ENCODE measurements at places on chromosomes 5 and 9.
A peak's percentile ranks its signal among the peaks of the same experiment; 100 is the strongest.

DNA sequence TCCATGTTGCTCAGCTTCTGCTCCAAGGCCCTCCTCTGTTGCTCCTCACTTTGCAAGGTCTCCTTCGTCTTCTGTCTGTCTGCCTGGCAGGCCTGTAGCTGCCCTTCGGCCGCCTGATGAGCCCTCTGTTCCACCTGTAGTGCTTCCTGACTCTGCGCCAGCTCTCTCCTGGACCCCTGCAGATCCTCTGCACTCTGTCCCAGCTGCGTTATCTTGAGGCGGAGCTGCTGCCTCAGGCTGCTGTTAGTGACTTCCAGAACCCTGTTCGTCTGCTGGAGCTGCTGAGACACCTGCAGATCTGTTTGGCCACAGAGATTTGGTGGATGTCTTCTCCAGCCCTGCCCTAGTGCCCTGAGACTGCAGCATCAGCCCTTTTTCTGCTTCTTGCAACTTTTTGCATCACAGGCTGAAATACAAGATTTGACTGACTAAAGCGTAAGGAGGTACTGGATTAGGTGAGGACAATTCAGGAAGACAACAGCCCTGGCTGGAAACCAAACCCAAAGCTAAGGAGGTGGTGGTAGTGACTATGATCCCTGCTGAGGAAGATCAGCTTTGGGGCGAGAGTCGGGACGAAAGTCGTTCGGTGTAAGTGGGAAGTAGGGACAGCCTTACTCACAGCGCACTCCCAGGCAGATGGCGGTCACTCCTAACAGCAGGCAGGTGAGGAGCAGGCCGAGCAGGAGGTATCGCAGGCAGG lies 2.1 kb downstream of the CD72 start:
- DNase-seq = no peak

- DNase-seq = no peak
Observed at GRCh38 chr5:171706736-171707441, 78.7 kb upstream of the SMIM23 start.

- no peak for DNase-seq
Observed at GRCh38 chr5:32138839-32139493, 35.2 kb downstream of the GOLPH3 start.

GRCh38 chr9:117435630-117436261 lies 20.9 kb upstream of the ASTN2 start:
- DNase-seq = no peak

DNA sequence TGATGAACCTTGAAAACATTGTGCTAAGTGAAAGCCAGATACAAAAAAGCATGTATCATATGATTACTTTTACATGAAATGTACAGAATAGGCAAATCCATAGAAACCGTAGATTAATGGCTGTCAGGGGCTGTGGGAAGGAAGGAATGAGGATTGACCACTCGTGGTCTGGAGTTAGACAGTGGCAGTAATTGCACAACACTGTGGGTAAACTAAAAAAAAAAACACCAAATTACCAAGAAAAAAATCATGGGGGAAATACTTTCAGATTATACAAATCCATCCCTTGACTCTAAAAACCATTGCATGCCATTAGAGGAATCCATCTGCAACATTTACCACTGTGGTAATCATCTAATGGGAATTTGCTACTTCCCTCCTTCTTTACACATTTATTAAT lies 140.0 kb downstream of the SIL1 start:
- no peak for DNase-seq

DNA sequence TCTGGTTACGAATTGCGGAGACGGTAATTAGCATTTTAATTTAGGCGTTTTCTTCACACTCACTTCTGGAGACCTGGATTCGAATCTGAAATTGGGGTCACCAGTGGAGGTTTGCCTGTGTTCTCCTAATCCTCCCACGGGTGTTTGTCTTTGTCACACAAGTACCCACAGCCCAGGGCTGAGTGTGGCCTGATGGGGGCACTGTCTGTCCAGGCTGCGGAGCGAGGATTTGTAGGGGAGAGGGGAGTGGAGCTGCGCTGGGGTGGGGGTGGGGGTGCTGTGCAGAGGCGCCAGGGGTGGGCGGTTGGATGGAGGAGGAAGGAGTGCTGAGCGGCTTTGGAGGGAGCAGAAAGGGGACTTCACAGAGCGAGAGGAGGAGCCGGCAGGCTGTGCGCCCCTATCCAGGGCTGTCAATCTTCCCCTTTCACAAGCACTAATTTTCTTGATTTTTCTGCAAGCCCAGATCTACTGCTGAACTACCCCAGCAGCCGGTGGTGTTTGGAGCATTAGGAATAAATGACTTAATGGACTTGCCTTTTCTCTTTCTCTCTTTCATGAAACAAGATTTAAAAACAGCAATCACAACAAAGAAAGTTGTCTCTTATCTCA lies 53.1 kb downstream of the TSPAN17 start:
- peak; percentile 33 for DNase-seq

DNA sequence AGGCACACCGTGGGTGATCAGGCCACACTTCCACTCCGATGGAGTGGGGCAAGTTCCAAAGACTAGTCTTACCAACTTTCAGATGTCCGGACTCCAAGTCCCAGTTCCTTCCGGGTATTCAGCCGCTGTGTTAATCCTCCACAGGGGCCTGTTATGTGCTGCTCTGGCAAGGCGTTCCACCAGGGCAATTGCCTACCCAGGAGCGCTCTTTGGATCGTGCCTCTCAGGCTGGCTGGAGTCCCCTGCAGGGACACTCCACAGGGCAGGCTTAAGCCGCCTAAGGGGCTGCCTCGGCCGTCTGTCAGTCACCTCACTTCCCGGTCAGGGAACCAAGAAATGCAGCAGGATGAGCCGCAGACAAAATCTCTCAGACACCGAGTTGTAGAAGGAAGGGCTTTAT lies 118.7 kb upstream of the CCNG1 start:
- DNase-seq = no peak

- no peak for DNase-seq
Observed at GRCh38 chr9:117340422-117340821, 74.4 kb downstream of the ASTN2 start.

GRCh38 chr9:69325409-69326212 lies 596 bp downstream of the ENTREP1 start:
- DNase-seq = no peak

GRCh38 chr5:107556575-107556974 lies 114.2 kb downstream of the EFNA5 start:
- no peak for DNase-seq

GRCh38 chr9:12352045-12352315 lies 341.2 kb upstream of the TYRP1 start:
- no peak for DNase-seq

GRCh38 chr9:36423206-36423605 lies 23.1 kb upstream of the RNF38 start:
- no peak for DNase-seq

GRCh38 chr5:14218897-14219573 lies 75.9 kb downstream of the TRIO start:
- no peak for DNase-seq

DNA sequence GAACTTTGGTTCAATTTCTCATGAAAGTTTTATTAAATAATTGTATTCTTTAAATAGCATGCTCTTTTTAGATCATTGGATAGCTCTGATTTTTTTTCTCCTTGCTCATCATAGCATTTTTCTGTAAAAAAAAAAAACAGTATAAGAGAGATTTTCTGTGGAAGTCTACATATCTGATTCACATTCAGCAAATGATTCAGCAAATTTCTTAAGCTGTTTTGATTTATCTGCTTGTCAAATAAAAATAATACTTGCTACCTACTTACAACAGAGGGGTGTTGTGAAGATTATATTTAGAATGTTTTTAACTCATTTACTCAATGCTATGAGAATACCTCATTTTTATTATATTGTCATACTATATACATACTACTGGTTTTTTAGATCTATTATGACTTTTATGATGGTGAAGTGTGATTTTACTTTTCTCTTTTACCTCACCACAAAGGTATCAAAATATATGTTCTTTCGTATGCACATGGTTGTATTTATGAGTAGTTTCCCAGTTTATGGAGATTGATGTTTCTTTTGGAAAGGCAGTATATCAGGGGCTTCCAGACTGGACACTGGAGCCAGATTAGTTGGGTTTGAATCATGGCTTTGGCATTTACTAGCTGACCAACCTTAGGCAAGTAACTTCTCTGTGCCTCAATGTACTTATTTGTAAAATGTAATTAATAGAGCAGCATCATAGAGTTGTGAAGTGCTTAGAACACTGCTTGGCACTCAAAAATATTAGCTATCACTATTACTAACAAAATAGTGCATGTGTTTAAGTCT lies 25.5 kb downstream of the TNPO1 start:
- no peak for DNase-seq

GRCh38 chr5:177361418-177362291 lies 3.9 kb downstream of the RGS14 start:
- DNase-seq = no peak

DNA sequence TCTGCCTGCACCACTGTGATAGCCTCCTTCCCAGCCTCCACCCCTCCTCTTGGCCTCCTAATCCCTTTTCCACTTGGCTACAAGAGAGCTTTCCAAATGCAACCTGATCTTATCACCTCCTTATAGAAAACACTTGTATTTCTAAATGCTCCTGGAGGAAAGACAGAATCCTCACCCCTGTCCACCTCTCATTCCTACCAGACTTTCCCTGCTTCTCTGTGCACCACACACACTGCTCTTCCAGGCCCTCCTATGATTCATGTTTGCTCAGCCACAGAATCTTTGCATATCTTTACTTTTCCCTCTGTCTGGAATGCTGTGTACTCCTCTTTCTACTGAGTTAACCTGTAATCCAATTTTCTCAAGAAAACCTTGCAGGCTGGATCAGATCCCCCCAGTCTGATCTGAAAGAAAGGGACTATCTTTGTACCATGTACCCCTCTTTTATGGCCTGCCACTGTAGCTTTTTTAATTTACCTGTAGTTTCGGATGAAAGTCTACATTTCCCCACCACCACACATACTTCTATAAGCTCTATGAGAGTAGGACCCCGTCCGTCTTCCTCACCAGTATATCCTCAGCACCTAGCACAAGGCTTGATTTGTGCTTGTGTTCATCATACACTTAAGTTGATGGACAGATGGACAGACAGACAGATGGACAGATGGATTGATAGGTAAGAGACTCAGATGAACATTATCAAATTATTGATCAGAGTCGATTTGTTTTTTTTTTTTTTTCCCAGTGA lies 95.3 kb downstream of the GALNT10 start:
- no peak for DNase-seq

GRCh38 chr5:32536246-32536645 lies 49.1 kb upstream of the SUB1 start:
- no peak for DNase-seq

Data from immature natural killer cell (primary cell).